Activated T-helper 1 cell treated with anti-CD3 and anti-CD28 coated beads, Interleukin-2, amount 50 U/mL, for 16 hours (primary cell): ENCODE measurements at places on chromosomes 4 and X.
A peak's percentile ranks its signal among the peaks of the same experiment; 100 is the strongest.

- DNase-seq = no peak
These were observed 29.6 kb upstream of the COX18 start for GRCh38 chr4:73099143-73099542.

DNA sequence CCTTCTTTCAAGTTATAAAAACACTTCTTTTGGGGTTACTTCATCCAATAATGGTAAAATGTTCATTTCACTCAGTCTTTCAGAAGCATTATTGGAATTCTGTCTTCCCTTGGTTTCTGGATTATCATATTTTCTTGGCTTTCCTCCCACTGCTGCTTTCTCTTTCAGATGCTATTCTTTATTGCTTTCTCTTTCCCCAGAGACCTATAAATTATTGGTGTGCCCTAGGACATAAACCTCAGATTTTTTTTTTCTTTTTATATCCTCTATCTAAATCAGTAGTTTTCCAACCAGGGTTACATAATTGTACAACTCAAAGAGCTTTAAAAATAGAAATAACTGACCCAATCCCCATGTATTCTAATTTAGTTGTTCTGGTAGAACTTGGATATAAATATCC is 1005.5 kb downstream of the ARAP2 start:
- no peak for DNase-seq

DNA sequence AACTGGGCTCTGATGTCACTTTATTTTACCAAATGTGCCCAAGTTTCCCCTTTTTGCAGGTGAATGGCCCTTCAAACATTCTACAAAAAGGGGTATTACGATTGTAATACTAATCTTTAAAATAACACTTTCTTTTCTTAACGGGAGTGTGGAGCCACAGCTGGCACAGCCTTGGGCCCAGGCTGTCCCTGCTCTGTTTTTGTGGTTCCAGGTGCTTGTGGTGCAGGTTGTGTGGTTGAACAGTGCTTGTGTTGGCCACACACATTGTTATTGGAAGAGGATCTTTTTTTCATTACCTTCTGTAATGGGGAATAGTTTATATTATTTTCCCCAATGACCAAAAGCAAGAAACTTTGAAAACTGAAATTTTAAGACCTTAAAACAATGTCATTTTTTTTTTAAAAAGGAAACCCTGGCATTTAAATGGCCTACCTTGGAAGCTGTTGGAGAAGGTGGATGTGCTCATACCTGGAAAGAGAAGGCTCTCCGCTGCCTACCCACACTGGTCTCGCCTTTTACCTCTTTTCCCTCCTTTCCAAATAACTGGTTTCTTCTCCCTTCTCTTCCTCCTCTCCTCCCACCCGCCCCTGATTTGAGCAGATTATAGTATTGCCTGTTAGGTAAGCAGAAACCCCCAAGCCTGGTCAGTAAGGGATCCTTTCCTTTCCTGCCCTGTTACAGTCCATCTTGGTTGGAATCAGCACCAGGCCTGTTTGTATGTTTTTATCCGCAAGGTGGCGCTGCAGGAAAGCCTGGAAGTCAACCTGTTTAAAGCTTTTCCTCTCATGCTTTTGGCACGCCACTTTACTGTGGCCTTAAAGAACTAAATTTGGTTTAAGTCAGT is 28.6 kb downstream of the HADH start:
- DNase-seq = peak; percentile 74

- no peak for DNase-seq
These were observed 164.6 kb upstream of the BCOR start for GRCh38 chrX:40262157-40263013.

DNA sequence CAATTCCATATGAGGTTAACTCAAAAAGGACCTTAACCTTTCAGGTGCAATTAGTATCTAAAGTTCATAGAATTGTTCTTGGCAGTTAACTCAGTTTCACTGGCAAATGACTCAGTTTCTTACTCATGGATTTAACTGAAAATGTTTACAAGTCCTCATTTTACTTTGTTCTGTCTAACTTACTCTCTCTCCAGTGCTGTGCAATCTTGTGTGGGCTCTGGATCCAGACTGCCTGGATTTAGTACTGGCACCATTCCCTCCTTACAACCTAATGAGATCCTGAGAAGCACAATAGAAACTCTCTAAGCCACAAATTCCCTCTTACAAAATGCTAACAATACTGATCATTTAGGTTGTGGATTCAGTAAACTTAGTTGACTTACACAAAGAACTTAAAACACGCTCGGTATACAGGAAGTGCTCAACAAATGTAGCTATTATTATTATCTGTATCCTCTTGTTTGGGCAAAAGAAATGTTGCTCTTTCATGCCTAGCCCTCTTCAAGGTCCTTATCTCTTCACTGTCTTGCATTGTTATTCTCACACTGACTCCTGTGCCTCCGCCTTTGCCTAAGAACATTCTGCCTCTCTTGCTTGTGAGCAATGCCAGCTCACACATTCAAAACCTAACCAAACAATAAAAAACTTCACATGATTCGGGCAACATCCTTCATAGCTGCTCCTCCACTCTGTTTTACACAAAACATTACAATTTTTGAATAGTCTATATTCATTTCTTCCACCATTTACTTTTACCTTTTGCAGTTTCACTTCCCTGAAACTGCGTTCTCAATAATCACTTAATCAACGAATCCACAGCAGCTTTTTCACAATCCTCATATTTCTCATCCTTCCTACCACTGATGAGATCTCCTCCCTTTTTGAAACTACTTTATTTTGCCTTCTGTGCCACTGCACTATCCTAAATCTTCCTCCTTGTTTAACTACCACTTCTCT is 91.8 kb downstream of the PDE5A start:
- no peak for DNase-seq

- no peak for DNase-seq
These were observed 43.0 kb upstream of the TEX13D start for GRCh38 chrX:124289443-124289842.

- DNase-seq = no peak
These were observed 18.2 kb upstream of the RPL34 start for GRCh38 chr4:108602163-108602562.

DNA sequence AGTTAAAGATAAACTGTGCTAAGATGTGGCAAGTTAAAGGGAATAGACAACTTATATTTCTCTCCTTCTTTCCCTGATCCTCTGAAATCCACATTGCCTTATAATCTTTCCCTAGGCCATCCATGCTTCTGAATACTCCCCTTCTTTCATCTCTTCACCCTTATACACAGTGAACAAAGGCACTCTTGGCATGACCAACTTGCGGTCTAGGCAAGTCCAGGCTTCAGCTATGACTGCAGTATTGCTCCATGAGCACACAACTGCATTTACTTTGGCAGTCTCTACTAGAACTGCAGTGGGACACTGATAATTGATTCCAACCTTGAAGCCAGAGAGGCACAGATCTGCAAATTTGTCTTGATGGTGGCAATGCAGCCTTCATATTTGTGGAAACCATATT is 24.2 kb upstream of the UBA6 start:
- no peak for DNase-seq

DNA sequence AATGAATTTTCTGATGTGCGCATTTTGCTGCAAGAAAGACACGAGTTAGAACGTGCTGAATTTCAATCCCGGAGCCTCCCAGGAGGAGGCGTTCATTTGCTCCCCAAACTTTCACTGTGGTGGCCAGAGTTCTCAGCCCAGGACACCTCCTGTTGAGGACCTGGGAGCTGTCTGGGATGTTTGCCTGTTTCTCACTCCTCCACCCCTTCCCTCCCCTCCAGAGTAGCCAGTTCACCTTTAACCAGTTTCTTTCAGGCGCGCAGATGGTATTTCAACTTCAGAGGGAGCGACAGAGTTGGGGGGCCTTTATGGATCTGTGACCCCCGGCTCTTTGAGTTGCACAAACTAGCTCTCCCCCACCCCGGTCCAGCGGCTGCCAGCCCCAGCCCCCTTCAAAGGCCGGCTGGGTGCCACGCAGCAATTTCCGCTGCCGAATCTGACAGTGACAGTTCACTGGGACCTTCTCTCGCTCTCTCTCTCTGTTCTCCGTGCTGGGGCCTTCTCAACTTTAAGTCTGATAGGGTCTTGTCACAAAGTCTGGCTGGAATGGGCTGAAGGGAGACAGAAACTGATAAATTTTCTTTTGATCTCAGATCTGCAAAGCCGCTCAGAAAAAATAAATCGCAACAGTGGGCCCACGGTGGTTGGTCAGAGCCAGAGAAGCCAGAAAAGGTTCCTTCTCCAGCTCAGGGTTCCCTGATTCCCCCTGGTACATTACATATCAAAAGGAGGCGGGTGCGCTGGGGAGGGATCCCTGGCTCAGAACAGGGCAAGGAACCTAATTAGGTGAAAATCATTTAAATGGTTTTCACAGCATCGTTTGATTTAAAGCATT is 100.0 kb upstream of the STX18 start:
- no peak for DNase-seq

GRCh38 chr4:170990989-170991589 is 822.1 kb upstream of the GALNTL6 start:
- DNase-seq = no peak

GRCh38 chr4:100082852-100083251 is 107.4 kb downstream of the DDIT4L start:
- DNase-seq = no peak

- no peak for DNase-seq
These were observed 5.2 kb downstream of the TLR3 start for GRCh38 chr4:186074189-186074588.

- no peak for DNase-seq
These were observed 18.6 kb upstream of the CPE start for GRCh38 chr4:165360041-165360695.
